ENCODE measurements at places on chromosomes 7 and 10.

DNA sequence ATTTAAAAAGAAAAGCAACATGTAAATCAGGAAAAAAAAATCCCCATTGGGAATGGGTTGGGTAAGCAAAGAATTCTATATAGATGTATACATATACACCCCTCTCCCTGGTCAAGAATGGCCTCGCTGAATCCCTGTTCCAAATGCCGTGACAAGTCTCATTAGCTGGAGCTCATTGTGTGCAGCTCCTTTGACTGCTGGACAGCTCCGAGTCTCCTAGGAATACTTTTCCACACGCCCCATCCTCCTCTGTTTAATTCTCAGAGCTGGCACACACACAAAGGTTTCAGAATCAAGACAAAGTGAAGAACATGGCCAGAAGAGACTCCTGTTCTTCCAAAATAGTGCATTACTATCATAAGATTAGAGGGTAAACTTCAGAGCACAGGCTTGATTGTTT is 130.9 kb upstream of the MKLN1 start:
- no peak for DNase-seq

DNA sequence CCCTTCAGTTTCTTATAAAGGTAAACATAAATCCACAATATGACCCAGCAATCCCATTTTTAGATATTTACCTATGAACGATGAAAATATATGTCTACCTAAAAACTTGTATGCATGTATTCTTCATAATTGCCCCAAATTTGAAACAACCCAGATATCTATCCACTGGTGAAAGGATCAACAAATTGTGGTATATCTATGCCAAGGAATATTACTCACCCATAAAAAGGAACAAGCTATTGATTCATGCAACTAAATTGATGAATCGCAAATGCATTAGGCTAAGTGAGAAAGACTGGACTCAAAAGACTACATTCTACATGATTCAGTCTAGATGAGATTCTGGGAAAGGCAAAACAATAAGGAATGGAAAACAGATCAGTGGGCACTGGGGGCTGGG is 126.0 kb upstream of the BTBD16 start:
- DNase-seq, result no peak

- no peak for DNase-seq
Observed at GRCh38 chr7:121837462-121837861, 35.5 kb upstream of the PTPRZ1 start.

DNA sequence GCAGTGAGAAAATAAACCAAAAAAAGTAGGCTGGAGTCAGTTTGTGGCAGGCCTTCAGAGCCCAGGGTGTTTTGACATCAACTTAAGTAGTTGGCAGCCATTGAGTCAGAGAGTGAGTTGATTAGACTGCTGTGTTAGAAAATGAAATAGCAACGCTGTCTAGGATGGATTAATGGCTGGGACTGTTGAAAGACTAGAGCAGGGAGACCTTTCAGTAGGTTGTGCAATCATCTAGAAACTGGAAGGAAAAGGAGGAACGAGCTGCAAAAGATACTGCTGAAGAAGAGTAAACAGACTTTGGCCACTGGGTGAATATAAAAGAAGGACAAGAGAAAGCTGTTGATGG is 28.6 kb upstream of the TRIL start:
- no peak for DNase-seq

GRCh38 chr7:50637725-50638643 is 72.8 kb upstream of the DDC start:
- no peak for DNase-seq

All from non-pigmented ciliary epithelial cell (primary cell).